Esophagus muscularis mucosa (tissue), 4 donors: ENCODE measurements at places on chromosomes 6 and 20. TPM values are rescaled to one million over a fixed set of nuclear protein-coding genes. Genes with fewer than 3 reads are reported as not detected.

Gene TMEM217
- total RNA-seq: 0.57 TPM

DNA sequence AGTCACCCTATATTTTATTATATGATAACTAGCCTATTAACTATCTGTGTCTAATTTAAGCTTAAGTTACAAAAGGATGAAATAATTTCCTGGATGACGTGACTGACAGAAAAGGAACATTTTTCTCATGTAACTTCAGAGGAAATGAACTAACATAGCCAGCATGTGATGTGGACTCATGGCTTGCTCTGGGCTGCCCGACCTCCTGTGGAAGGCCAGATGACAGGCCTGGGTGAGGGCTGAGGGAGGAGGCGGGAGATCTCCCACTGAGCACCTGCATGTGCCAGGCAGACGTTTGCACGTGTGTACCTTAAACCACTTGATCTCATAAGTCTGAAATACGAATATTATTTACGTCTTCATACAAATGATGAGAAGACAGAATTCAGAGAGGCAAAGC, 321.1 kb downstream of the SYNE1 start:
- DNase-seq: no peak

DNA sequence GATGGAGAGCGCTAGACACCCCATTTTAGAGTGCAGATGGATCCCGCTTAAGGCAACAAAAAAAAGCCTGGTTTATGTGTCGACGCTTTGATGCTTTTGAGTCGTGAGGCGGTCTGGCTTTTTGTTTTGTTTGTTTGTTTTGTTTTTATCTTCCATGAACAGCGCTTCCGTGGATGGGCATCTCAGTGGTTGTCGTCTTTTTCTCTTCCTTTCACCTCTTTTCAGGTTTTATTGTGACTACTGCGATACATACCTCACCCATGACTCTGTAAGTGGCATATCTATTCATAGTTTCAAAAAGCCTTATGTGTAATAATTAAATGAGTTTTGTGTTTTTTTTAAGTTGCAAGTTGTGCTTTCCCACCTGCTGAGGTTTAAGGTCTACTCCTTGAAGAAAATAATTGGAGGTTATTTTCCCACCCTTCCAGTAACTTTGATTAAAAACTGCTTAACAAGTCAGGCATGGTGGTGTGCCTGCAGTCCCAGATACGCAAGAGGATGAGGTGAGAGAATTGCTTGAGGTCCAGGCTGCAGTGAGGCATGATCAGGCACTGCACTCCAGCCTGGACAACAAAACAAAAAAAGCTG, 476 bp downstream of the SNRPC start:
- DNase-seq: no peak

Gene ARFGEF3
- total RNA-seq: 3.3 TPM

Gene SPATS1
- not detected for total RNA-seq
